ENCODE measurements at places on chromosomes 2 and 18.
A peak's percentile ranks its signal among the peaks of the same experiment; 100 is the strongest.

DNA sequence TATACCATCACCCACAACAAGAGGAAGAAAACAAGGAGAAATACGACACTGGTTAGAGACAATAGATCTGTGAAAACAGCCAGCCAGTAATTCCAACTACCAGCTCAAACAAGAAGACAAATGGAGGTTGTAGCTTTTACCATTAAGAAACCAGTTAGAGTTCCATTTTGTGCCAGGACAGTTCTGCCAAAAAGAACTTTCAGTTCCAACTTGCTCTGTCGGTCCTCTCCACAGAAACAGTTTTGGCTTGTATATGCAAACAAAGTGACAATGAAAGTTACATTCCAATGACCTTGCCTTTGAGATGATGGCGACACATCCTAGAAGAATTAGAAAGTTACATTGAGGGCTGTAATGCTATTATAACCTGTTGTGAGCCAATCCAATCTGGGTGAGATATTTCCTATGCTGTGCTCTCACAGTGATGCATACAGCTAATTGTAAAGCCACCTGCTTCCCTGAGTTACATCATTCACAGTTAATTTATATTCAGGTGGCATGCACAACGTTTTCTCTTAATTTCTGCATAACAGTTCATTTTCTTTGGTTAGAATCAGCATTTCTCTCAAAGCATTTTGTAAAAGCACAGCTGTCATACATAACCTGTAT lies 1378.4 kb upstream of the PIK3C3 start:
- DNase-seq, result no peak

GRCh38 chr2:157784169-157784822 lies 91.8 kb downstream of the ACVR1 start:
- DNase-seq, result no peak

DNA sequence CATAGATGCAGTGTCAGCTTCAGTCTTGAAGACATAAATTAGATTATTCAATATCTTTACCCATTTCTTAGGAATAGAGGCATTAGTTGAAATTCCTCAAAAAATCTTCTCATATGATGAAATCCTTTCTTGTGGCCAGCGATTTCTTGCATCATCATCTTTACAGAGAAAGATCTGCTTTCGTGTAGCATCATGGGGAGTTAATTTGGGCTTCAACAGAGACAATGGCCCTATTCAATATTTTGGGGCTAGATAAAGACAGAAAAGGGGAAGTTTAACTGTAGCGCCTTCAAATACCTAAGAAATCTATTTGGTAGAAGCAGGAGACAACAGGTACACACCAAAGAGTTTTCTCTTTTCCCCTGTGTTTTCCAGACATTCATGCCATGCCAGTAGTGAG lies 73.8 kb downstream of the TGFA start:
- DNase-seq, result no peak

DNA sequence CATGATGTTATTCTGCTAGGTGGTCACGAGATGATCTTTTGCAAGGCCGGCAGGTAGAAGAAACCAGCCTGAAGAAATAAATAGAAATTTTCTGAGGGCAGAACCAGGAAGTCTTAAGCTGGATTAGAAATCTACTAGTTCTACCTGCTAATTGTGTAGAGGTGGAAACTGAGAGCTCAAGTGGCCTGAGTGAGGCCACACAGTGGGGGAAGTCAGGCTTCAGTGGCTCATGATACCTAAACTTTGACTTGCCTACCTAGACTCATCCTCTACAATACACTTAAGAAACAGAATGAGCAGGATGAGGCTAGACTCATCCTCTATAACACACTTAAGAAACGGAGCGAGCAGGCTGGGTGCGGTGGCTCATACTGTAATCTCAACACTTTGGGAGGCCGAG lies 134.9 kb upstream of the NDUFV2 start:
- no peak for DNase-seq

- no peak for DNase-seq
These were observed 55.7 kb upstream of the RASGRP3 start for GRCh38 chr2:33420726-33421125.

- DNase-seq, result no peak
These were observed 40.7 kb upstream of the TAF1B start for GRCh38 chr2:9802576-9802993.

DNA sequence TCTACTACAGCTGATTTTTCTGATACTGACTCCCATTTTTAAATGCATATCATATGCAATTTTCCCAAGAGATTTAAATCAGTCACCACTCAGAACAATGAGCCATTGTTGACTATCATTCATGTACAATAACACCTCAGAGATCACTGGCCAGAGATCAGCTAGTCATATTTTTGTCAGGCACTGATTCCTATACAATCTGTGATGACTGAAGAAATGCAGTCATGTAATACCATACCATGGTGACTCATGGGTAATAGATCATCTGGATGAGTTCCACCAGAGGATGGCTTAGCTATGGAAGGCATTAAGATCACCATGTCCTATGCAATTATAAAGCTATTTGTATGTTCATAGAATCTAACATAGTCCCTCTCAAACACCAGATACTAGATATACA lies 285.7 kb upstream of the DCC start:
- peak; percentile 3 for DNase-seq

DNA sequence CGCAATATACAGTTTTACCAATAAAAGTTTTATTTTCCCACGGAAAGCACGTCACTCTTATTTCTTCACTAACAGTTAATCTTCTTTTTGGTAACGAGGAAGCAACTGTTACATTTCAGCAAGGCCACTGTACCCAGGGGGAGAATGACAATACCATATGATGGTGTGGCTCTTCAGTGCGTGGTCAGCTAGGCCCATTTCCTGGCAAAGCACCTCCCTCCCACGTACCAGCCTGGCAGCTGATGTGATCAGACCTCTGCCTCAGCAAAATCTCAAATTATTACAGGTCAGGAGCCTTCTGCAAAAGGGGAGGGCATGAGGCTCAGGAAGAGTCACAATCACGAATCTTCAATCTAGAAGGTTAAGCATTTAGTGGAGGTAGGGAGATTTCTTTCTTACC lies 55.4 kb downstream of the KLF7 start:
- no peak for DNase-seq

DNA sequence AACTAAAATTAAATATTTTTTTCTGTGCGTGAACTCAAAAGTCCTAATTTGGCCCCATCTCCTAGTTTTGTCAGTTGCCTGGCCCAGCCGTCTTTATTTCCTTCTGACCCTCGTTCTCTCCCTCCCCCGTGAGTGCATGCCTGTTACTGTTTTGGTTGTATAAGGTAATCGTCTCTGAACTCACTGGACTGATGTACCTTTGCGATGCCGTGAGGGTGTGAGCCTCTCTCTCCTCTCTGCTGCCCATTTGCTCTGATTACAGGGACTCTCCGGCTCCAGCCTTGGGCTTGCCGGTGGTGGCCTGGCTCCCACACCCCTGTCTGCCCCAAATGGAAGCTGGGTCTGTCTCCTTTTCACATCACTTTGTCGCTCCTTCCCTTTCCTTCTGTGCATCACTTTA lies 66.5 kb upstream of the RBM44 start:
- DNase-seq, result no peak

GRCh38 chr2:45343251-45344017 lies 267.6 kb downstream of the SRBD1 start:
- DNase-seq, result no peak

DNA sequence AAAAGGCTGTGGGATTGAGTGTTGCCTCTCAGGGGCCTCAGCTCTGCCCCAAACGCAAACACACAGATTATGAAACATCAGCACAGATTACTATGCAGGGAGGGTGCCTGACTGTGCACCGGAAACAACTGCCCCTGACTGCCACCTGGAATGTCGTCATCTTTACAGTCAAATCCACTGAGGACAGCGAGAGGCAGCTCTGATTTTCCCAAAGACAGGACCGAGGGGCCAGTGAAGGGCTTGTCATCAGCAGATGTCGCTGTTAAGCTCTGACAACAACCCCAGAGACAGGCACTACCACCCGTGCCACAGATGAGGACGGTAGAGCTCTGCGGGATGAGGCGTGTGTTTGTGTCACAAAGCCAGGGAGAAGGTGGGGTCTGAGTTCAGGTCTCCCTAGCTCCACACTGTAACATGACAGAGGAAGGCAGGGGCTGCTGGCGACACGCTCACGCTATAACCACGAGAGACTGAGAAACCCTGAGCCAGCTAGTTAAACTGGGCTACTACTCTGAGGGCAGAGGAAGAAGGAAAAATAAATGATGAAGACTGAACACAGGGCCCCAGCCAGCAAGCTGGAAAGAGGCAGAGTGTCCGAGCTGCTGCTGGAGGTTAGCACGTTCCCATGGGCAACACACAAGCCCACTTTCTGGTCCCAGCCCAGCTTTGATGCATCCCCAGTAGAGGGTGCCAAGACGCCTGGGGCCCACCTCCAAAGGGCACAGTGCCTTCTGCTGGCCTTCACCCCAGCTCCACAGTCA lies 47.0 kb downstream of the PARD6G start:
- no peak for DNase-seq

- peak; percentile 12 for DNase-seq
These were observed 155.0 kb downstream of the ARHGAP15 start for GRCh38 chr2:143284087-143284675.

DNA sequence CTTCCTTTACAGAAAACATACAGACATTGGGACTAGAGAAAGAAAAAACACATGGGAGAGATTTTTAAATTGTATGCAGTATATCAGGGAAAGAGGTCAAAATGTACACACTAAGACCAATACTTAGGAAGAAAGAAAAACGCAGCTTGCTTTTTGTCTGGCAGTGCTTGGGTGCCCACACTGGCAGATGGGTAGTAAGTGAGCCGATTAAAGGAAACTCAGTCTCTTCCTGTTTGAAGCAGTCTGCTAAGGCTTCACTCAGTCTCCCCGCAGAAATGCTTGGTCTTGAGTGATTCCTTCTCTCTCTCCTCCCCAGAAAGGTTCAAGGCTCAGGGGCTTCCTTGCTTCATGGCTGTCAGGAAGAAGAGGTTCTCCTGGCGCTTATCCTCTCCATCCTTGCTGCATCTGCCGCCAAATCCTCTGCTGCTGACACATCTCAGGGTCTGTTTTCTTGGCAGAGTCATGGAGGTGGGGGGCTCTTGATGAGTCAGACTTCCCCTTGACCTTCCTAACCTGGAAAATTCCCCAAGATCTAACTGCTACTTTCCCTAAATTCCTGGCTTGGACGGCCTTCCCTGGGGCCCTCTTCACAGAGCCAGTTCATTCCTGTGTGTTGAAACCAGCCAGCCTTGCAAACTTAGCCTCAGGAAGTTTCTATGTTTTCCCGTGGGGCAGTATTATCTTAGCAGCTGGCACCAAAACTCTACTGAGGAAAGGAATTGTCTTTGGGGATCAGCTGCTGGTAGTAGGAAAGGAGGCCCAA lies 10.5 kb upstream of the TMSB10 start:
- peak; percentile 67 for DNase-seq

- no peak for DNase-seq
These were observed 491.4 kb upstream of the CRIM1 start for GRCh38 chr2:35864141-35864540.

GRCh38 chr2:118672571-118673158 lies 174.8 kb downstream of the EN1 start:
- no peak for DNase-seq

DNA sequence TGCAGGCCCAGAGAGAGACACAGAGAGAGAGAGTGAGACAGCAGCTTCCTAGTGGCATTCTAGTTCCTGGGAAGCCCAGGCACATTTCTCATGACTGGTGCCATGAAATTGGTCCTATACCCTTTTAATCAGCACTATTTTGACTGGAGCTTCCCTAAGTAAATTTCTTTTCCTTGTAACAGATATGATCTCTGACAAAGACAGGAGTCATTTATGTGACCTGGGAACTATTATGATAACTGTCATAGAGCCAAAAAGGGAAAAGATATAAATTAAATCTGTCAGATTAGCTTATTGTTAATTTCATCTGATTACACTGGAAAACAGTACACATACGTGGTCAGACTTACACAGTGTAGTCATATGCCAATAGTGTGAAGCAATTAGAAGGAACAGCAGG lies 161.3 kb upstream of the HNRNPA3 start:
- no peak for DNase-seq

DNA sequence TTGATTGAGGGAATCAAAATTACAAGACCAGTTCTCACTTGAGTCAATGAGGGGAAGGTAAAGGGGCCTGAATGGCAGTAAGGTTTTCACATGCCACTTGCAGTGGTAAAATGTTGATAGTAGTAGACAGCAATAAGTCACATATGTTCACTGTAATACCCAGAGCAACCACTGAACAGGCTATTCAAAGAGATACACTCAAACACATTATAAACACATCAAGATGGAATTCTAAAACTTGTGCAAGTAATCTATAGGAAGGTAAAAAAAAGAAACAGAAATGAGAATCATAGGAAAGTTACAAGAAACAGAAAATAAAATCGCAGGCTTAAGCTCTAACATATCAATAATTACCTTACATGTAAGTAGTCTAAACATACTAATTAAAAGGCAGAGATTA lies 86.6 kb upstream of the AFF3 start:
- DNase-seq, result no peak

- DNase-seq, result no peak
These were observed 713.7 kb upstream of the CHAC2 start for GRCh38 chr2:53053937-53054336.

DNA sequence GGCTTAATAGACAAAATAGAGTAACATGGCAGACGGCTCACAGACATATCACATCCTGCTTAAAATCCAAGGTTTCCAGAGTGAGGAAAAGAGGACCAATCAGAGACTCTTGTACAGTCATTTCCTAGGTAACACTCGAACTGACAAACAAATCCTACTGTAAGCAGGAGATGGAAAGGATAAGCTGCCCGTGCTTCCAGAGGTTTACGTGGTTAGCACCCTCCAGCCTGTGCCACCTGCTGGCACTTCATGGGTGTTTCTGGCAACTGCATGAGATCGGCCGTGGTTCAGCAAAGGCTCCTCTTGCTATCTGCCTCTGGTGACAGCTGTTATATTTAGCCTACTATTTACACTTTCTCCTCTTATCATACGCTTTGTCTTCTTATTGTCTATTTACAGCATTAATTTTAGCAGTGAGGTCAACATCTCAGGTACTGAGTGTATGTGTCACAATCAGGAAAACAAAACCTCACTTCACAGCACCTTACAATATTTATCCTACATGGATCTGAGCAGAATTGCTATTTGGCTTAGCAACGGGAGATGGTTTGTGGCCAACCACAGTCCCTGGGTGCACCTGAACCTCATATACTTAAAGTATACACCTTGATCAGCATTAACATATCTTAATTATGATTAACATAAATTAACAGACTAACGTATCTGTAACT lies 226.9 kb downstream of the TMEM163 start:
- DNase-seq, result no peak

DNA sequence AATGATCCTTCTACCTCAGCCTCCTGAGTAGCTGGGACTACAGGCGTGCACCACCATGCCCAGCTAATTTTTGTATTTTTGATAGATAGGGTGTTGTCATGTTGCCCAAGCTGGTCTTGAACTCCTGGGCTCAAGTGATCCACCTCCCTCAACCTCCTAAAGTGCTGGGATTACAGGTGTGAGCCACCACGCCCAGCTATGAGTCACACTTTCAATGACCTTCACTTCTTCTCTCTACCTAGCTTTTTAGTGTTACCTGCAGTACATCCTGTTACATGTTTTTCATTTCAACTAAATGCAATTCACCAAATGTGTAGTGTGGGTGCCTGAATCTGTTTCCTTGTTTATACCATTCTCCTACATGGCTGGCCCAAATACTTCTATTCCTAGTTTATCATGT lies 64.0 kb downstream of the SLC39A10 start:
- DNase-seq, result no peak
